Stimulated activated CD8-positive, alpha-beta memory T cell treated with anti-CD3 and anti-CD28 coated beads, Interleukin-4, amount 100 ng/mL, for 48 hours (primary cell): ENCODE measurements at places on chromosomes 16 and 17.
A peak's percentile ranks its signal among the peaks of the same experiment; 100 is the strongest.

DNA sequence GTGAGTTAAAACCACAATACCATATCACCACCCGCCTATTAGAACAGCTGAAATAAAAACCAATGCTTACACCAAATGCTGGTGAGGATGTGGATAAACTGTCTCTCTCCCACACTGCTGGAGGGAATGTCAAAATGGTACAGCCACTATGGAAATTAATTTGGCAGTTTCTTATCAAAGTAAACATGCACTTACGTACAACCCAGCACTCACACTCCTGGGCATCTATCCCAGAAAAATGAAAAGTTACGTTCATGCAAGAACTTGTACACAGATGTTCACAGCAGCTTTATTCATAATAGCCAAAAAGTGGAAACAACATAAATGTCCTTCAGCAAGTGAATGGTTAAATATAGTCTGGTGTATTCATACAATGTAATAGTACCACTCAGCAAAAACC, 173.2 kb upstream of the MYOCD start:
- DNase-seq: no peak

DNA sequence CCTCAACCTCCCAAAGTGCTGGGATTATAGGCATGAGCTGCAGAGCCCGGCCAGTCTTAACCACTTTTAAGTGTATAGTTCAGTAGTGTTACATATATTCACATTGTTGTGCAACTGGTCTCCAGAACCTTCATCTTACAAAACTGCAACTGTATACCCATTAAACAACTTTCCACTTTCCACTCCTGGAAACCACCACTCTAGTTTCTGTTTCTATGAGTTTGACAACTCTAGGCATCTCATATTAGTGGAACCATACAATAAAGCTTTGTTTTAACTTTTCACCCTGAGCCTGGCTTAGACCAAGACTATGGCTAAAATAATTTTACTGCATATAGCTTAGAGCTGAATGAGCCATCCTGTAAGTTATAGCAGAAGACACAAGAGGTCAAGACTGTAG, 108.0 kb upstream of the GOT2 start:
- DNase-seq: no peak

DNA sequence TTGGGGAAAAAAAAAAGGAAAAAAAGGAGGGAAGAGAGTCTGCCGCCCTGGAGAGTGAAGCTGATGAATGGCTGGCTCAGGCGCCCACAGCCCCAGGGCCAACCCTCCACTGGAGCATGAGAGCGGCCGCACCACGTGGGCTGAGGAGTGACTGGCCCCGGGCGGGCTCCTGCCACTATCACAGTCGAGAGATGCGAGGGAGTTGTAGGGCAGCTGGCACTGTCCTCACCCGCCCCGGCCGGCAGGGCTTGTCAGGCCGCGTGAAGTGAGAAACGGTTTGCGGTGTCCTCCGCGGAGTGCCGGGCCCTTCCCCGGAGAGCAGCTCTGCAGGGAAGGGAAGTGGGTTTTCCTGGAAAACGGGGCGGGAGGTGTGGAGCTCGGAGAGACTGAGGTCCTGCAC, 45.9 kb downstream of the JPH3 start:
- DNase-seq: no peak

GRCh38 chr17:63937319-63937718, 5.2 kb upstream of the CD79B start:
- DNase-seq: no peak

DNA sequence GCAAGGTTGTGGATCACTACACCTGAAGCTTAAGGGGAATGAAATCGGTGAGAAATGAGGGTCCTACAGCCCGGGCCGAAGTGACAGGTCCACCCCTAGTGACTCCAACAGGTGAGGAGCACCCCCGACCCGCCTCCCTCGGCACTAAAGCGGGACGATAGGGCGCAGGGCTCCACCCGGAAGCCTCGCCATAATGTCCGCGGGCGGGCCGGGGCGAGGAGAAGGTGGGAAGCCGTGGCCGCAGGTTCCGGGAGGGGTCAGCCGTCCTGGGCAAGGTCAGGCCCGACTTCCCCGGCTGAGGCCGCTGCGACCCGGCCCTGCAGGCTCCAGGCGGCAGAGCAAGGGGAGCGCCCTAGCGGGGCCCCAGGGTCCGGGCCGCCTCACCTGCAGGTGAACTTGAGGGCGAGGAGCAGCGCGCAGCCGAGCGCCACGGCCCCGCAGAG, 543 bp downstream of the TXNDC11 start:
- DNase-seq: peak; percentile 69

DNA sequence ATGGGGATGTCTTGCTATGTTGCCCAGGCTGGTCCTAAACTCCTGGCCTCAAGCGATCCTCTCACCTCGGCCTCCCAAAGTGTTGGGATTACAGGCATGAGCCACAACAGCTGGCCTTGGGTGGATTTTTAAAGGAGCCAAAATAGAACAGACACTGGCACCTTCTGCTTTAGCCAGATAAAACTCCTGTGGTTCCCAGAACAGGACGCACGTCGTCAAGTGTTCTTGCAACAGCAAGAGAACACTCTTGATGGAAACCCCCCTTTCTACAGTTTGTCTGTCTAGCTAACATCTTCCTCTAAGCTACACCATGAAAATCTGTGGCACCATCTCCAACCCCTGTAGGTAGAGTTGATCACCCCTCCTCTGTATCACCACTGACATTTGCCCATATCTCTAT, 122.6 kb downstream of the NPIPB5 start:
- DNase-seq: no peak

DNA sequence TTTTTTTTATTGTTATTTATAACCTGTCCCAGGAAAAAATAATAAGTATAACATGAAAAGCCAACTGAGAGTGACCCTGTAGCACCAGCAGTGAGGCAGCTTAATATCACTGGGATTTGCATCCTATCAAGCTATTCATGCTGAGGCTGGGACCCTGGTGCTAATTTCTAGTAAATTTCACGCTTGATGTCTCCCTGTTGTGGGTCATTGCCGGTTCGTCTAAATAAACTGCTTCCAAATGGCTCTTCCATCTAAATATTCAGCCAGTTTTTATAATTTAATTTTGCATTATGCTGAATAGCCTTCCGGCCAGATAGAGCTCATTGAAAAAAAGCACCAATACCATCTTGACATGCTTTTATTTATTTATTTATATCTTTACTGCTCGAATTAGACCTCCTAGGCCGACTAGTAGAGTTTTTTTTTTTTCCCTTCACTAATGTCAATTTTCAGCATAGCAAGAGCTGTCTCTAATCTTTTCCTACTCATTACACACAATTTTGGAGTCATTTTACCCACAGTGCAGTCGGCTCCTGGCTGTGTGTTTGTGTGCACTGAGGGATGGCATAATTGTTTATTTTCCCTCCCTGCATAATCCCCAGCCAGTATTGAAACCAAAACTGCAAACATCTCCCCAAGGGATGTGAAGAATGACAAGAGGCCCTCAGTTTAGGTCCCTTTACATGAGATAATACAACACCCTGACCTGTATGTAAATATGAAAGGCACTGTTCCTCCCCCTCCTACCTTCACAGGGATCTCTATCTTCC, 168.8 kb downstream of the AATF start:
- DNase-seq: no peak

GRCh38 chr17:32870969-32871368, 6.0 kb downstream of the MYO1D start:
- DNase-seq: no peak

- DNase-seq: no peak
Observed at GRCh38 chr17:8705427-8705826, 39.2 kb downstream of the CCDC42 start.

DNA sequence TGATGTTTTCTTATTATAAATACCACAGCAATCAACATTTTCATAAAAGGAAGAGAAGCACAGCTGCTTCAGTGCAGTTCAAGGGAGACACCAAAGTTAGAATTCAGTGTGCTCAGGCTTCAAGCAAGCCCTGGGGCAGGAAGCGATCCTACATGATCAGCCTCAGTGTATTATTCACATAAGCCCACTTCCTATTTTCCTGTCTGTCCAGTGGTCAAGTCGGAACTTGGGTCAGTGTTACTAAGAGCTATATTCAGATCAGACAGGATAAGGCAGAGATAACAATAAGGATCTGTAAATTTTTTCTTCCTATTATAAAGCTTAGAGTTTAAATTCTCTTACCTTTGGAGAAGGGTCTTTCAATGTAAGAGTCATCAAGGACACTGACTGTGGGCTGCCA, 12.9 kb downstream of the HEATR6 start:
- DNase-seq: no peak

DNA sequence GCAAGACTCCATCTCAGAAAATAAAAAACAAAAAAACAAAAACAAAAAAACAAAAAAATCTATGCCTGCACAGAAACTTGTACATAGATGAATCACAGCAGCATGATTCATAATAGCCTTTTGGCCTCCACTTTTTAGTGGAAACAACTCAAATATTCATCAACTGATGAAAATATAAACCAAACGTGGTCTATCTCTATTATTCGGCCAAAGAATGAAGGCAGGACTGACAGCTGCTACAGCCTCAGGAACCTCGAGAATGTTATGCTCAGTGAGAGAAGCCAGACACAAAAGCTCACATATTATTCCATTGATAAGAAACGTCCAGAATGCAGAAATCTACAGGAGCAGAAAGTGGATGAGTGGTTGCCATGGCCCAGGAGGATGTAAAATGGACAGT, 19.8 kb downstream of the PPL start:
- DNase-seq: no peak

DNA sequence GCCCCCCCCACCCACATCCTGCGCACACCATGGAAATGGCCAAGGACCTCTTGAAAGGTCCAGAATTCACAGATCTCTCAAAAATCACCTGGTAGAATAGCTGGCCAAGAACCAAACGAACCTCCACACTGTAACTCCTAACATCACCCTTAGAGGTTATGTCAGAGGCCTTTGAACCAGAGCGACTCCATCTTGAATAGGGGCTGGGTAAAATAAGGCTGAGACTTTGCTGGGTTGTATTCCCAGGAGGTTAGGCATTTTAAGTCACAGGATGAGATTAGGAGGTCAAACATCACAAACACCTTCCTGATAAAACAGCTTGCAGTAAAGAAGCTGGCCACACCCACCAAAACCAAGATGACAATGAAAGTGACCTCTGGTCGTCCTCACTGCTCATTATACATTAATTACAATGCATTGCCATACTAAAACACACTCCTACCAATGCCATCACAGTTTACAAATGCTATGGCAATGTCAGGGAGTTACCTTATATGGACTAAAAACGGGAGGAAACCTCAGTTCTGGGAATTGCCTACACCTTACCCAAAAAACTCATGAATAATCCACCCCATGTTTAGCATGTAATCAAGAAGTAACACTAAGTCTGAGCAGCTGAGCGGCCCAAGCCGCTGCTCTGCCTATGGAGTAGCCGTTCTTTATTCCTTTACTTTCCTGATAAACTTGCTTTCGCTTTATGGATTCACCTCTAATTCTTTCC, 34.8 kb downstream of the SYCE1L start:
- no peak for DNase-seq

GRCh38 chr16:84218176-84218823, 21.5 kb downstream of the KCNG4 start:
- no peak for DNase-seq
